ENCODE measurements at places on chromosomes 1 and 21. TPM values are rescaled to one million over a fixed set of nuclear protein-coding genes. Genes with fewer than 3 reads are reported as not detected.

The NOC2L gene
- total RNA-seq, result 46.9 TPM

The PDPN gene
- 6.1 TPM for total RNA-seq

The CELA3A gene
- total RNA-seq, result 0.56 TPM

The ARHGEF10L gene
- 77.5 TPM for total RNA-seq

The LCE1D gene
- not detected for total RNA-seq

The TRIM17 gene
- total RNA-seq, result 0.21 TPM

The GJA9 gene
- 1.7 TPM for total RNA-seq

The SUSD4 gene
- total RNA-seq, result 0.15 TPM

The PTPRF gene
- 449 TPM for total RNA-seq

The SYPL2 gene
- 0.12 TPM for total RNA-seq

The LAMC1 gene
- 28.0 TPM for total RNA-seq

DNA sequence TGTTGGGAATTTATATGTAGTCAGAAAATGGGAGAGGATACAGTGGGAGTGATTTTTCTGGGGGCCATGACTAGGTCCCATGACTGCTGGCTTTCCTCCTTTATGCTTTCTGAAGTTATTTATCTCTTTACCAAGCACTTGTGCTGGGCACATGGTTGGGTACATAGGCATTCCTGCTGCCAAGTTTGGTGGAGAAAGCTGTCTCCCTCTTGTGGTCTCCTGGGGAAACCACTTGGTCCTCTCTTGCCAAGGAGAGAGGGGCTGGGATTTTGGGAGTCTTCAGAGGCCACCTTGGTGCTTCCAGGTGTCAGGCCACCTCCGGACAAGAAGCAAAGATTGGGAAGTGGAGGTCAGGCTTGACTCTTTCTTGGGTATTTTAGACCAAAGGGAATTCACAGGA, 120.2 kb upstream of the KCNE2 start:
- peak; percentile 29 for DNase-seq

DNA sequence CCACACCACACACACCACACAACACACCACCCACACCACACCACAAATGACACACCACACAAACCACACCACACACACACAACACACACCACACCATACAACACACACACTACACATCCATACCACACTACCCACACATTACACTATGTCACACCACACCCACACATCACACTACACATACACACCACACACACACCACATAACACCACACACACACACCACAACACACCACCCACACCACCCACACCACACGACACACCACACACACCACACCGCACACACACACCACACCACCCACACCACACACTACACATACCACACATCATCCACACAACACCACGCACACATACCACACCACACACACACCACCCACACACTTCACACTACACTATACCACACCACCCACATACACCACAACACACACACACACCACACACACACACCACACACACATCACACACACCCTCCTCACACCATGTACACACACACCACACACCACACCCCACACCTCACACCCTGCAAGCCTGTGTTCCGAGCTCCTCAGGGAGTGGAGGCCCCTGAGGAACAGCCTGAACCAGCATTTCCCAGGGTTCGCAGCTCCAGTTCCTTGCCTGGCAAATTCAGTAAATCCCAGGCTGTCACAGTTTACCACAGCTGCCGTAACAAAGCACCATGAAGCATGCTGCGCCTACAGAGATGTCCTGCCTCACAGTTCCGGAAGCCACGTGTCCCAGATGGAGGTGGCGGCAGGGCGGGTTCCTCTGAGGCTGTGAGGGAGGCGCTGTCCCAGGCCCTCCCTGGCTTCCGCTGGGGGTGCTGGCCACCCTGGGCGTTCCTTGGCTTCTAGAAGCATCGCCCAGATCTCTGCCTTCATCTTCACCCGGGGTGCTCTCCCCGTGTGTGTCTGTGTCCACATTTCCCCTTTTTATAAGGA, 69.8 kb upstream of the ATP5PO start:
- DNase-seq, result no peak

DNA sequence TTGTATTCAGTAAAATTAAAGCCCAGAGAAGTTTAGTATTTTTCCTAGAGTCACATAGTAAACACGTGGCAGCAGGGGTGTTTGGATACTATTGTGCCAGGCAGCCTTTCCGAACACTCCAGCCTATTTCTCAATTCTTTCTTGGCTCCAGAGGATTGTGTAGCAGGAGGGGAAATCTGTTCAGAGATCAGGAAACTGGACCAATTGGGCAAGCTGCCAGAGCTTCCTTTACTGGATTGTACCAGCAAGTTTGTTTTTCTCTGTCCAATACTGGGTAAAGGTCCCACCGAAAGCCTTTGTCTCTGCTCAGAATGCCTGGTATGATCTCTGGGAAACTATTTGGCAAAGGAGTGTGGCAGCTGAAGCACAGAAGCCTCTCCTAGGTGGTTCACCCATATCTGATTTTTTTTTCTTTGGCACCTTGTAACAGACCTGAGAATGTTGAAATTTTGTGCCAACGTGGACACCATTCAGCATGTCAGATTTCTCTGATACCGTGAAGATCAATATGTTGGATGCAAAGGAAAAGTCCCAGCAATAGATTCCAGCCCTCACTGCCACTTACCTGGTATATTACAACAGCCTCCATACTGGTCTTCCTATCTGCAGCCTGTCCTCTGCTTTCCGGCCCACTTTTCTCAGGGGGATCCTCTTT, 126.2 kb downstream of the FGGY start:
- DNase-seq, result peak; percentile 81

DNA sequence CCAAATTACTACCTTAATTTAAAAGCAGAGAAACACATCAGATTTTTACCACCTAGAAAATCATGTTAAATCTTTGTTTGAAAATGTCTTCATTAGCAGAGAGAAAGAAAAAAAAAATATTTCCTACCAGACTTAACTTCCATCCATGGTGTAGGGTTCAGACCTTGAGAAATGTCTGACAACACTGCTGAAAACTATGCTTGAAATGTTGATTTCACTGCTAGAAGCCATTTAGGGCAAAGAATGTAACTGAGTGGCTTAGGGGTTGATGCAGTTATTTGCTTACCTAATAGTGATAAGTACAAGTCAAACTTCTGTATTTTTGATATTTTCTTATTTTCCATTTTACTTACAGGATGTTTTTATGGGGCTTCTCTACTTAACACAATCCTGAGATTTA, 495.6 kb upstream of the NEGR1 start:
- no peak for DNase-seq

DNA sequence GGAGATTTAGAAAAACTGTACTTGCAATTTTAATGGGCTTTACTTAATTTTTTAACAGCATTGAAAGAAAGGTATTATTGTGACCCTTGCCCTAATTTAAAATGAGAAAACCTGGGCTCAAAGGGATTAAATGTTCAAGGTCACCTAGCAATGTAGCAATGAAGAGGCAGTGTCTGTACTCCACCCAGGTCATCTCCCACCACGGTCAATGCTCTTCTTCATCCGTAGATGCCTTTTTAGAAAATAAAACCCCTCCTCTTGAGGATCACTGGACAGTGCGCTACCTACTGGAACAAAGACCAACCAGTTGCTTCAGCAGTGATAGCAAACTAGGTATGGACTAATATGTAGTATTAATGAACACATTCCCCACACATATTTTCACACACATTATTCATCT, 29.8 kb upstream of the HAO2 start:
- no peak for DNase-seq

DNA sequence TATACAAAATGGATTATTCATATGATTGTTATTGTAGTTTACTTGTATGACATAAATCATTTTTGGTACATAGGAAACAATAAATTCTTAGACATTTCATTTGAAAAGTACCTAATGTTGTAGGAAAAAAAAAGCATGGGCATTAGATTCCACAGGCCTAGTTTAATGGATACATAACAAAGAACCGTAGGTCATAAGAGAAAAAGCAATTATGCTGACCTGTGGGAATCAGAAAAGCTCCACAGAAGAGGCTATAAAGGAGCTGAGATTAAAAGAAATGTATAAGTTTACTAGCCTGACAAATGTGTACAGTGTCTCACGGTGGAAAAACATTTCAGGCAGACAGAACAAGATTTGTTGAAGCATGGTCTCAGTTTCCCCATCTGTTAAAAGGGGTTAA, 3.7 kb downstream of the DEPDC1 start:
- DNase-seq, result no peak

GRCh38 chr1:171258943-171259342, 10.6 kb downstream of the FMO1 start:
- no peak for DNase-seq

DNA sequence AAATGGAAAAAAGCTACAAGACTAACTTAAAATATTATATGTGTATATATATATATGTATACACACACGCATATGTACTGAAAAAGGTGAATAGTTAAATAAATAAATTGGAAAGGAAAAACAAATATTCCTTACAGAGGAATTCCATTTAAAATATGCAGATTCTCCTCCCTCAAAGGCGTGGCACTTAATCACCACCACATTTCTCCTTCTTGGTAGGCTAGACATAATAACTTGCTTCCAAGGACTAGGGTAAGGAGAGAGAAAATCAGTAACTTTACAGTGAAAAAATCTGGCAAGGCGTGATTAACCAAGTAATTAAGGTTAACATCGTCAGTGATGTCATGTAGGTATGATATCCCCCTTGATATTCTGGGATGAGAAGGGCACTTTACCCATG, 84.0 kb upstream of the USP25 start:
- DNase-seq, result no peak

GRCh38 chr1:27556781-27557595, 47.0 kb downstream of the AHDC1 start:
- peak; percentile 96 for DNase-seq

GRCh38 chr1:3319874-3320245, 134.6 kb upstream of the ARHGEF16 start:
- DNase-seq, result peak; percentile 84

DNA sequence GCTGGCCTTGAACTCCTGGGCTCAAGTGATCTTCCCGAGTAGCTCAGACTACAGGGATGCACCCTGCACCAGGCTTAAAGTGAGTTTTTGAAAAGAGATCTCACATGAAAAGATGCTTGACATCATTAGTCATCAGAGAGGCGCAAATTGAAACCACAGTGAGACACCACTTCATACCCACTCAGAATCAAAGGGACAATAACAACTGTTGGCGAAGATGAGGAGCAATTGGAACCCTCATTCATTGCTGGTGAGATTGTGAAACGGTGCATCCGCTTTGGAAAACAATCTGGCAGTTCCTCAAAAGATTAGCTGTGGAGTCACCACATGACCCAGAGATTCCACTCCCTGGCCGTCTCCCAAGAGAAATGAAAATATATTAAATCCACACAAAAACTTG, 122.3 kb downstream of the PGBD5 start:
- DNase-seq, result no peak

DNA sequence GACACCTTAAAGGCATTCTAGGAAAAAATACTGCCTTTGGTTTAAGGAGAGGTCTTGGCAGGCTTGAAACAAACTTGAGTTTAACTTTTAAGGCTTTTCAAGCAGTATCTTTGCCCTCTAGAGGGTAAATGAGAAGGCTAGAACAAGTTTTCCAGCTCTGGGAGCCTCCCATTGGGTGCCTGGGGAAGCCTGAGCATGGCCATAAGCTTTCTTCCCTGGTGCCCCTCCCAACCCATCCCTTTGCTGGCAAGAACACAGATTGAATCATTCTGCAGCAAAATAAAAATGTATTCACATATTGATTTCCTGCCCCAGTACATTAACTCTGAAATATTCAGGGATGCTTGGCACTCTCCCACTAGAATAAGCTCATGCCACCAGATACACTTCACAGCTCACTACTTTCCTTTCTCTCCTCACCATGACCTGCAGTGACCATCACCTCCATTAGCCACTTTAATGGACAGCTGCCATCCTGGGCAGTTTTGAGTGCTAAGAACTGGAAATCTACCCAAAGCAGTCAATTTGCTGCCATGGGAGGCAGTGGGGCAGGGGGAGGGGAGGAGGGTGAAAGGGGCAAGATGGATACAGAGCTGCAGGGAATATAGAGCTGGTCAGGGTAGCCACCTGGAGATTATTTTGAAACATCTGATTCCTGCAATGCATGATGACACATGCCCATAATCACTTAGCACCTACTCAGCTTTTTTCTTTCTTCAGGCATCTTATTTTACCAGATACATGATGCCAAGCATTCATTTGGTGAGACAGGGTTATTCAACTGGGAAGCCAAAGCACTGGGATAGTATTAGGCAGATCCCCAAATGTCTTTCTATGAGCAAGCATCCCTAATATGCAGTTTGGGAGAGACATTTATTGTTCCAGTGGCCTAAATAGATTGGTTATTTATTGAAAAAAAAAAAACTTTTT, 140.6 kb downstream of the SYT2 start:
- no peak for DNase-seq

DNA sequence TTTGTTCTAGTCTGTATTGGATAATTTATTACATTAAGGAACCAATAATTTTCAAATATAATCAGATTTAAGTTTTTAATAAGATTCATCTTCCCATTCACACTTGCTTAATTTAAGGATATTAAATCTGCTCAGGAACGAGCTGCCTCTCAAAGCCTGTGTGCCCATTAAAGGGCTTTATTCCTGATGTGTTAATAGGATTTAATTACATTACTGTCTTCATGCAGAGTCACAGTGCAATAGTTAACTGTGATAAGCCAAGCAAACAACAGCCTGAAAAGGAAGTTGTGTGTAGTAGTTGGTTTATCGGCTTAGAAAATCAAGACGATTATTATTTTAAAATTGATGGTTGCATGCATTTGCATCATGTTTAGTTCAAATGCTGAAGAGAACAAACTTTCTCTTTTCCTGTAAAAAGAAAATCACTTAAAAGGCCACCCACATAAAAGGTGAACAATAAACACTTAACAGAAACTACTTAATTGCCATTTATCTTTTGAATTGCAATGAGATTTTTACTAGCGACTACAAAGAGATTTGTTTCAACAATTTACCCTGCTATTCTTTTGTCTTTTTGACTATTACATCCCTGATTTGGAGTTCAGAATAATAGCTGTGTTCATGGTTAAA, 174.6 kb downstream of the RWDD3 start:
- DNase-seq, result no peak

GRCh38 chr1:164660412-164660772, 101.4 kb downstream of the PBX1 start:
- DNase-seq, result no peak

- no peak for DNase-seq
These were observed 8.6 kb downstream of the ACOT7 start for GRCh38 chr1:6384962-6385361.

GRCh38 chr1:206145771-206146290, 28.6 kb upstream of the AVPR1B start:
- DNase-seq, result no peak

- DNase-seq, result no peak
These were observed 125.2 kb upstream of the DPYD start for GRCh38 chr1:98045767-98046641.

- DNase-seq, result no peak
These were observed 30.7 kb upstream of the OPRD1 start for GRCh38 chr1:28781305-28781704.

GRCh38 chr1:180166436-180166800, 11.7 kb downstream of the QSOX1 start:
- no peak for DNase-seq

DNA sequence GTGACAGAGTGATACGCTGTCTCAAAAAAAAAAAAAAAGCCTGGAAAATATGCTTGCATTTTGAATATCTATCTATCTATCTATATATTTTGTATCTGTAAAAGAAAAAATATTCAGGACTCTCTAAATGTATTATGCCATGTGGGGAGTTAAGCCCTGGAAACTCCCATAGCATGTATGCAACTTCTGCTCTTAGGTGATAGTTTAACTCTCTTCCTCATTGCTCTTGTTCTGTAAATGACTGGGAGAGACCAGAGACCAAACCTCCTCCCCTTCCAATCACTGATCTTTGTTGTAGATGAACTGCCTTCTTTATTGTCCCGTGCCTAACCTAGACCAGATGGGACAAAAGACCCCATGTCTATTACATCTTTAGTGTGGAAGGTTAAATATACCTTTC, 37.6 kb upstream of the CAMTA1 start:
- DNase-seq, result no peak

Measured in colonic mucosa (tissue), 4 donors.